ENCODE measurements at places on chromosomes 4 and X.

- DNase-seq = no peak
Observed at GRCh38 chr4:186932631-186933187, 209.1 kb upstream of the FAT1 start.

DNA sequence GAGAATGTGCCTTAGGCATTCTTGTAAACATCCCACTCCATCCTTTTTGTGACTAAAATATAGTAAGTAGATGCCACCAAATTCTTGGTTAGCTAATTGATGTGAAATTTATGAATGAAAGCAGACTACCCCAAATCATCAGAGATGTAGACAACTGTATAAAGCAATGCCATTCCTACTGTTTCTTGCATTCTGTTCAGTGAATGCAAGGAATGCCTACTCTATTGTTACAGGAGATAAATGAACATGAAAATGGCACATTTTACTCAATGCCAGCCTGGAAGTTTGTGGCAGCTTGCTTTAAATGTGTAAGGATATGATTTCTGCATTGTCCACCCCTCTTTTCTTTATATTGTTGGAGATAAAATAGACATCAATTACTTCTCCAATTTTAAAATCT lies 317.9 kb downstream of the LDB2 start:
- no peak for DNase-seq

DNA sequence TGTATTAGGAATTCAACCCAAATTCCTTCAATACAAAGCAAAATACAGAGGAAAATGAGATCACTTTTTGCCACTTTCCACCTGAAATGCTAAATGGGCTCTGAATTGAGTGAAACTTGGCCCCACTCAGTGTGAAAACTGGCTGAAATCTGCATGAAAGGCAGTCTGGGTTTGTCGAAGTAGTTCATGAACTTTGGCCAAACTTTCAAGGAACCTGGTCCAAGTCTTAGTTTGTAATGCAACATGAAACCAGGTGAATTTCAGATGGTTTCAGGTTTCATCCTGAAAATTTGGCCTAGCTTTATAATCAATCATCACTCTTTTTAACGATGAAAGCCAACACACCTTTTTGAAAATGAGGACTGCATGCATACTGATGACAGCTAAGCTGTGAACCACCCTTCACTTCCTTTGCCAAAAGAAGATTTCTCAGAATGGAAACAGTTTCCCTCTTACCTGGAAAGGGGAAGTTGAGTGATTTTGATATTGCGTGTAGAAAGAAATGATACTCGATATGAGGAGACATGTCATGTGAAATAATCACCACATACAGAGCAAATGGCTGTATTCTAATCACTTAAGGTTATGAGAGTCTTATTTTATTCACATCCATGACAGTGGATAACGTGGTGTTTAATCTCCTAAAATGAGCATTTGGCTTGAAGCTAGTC lies 209.9 kb upstream of the ETNPPL start:
- DNase-seq = peak; percentile 82

GRCh38 chr4:113049421-113050370 lies at the start of gene ANK2:
TSS of gene ANK2 (plus strand) at chr4:113049653. CDS start at chr4:113049729, 76 bp downstream.
- DNase-seq = no peak

GRCh38 chr4:134216411-134216810 lies 14.8 kb upstream of the PABPC4L start:
- DNase-seq = no peak

GRCh38 chr4:116537828-116538227 lies 547.5 kb downstream of the TRAM1L1 start:
- no peak for DNase-seq

- DNase-seq = no peak
Observed at GRCh38 chr4:3082925-3083515, 8.5 kb downstream of the HTT start.

DNA sequence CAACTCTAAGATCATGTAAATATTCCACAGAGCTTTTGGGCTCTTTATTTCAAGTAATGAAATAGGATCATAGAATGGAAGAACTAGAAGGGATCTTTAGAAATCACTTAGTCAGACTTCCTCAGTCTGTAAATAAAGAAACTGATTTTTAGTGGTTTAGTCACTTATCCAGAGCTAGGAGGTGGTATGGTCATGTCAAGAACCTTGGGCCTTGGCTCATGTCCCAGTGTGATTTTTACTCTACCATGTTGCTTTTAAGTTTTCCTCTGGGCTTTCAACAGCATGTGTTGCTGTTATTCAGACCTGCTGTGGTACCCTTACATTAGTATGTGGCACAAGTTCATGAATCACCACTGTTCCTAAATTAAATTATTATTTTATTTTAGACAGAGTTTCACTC lies 184.9 kb downstream of the FRAS1 start:
- no peak for DNase-seq

GRCh38 chr4:110112056-110112455 lies 86.4 kb downstream of the ELOVL6 start:
- no peak for DNase-seq

- no peak for DNase-seq
Observed at GRCh38 chrX:39766855-39767254, 330.9 kb downstream of the BCOR start.

DNA sequence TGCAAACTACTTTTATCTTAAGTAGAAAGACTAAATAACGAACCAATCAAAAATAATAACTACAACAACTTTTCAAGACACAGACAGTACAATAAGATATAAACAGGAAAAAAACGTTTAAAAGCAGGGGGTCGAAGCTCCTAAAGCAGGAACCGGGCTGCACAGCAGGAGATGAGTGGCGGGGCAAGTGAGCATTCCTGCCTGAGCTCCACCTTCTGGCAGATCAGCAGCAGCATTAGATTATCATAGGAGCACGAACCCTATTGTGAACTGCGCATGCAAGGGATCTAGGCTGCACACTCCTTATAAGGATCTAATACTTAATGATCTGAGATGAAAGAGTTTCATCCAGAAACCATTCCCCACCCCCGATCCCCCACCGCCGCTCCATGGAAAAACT lies 146.2 kb downstream of the TEX11 start:
- DNase-seq = no peak

All from activated CD4-positive, alpha-beta T cell treated with anti-CD3 and anti-CD28 coated beads, Interleukin-10, Interleukin-2, amounts not matched to agents 100 ng/mL and 50 ng/mL, durations not matched to agents 16 hours and 8 hours (primary cell).